ENCODE measurements at places on chromosomes 11 and 22.

DNA sequence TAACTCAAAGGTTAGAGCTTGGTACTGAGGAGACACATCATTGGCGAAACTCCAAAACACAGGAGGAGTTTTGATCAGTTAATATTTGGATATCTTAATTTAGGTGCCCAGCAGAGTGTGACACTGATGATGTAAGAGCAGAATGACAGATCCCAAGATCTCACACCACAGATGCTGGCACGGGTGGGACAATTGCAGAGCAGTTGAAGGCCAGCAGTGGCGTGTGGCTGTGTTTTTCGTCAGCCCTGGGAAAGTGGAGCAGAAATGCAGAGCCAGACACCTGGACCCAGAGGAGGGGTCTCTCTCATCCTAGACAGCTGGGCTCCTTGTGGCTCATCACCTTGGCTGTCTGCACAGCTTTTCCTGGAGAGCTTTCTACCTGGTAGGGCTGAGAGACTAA is 59.7 kb upstream of the CTTN start:
- DNase-seq = no peak

- DNase-seq = no peak
Measured at GRCh38 chr11:35459489-35459888, 40.1 kb upstream of the SLC1A2 start.

GRCh38 chr11:133841279-133842043 is 3.9 kb downstream of the SPATA19 start:
- no peak for DNase-seq

DNA sequence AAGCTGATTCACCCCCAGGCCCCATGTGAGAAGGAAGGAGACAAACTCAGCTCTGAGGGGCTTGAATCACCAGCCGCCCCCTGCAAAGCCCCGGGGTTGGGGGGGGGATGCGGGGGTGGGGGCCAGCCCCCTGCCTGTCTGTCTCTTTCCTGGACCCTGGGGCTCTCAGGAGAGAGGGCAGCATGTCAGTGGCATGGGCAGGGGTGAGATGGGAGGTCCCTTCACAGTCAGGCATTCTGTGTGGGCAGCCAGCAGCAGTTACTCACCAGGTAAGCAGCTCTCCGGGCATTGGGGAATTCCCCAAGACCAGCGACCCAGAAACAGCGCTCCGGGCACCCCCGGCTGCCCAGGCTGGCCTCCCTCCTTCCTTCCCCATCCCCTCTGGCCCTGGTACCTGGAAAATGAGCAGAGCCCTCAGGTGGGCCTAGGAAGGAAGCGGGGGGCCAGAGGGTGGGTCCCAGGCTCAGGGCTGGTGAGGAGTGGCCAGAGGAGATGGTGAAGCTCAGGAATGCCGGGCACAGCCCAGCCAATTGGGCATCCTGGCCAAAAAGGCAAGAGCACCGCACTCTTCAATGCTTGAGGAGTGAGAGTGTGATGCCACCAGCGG is 4.2 kb upstream of the LIF start:
- DNase-seq = peak; percentile 77

GRCh38 chr22:37260155-37260795 is 16.2 kb upstream of the RAC2 start:
- no peak for DNase-seq

DNA sequence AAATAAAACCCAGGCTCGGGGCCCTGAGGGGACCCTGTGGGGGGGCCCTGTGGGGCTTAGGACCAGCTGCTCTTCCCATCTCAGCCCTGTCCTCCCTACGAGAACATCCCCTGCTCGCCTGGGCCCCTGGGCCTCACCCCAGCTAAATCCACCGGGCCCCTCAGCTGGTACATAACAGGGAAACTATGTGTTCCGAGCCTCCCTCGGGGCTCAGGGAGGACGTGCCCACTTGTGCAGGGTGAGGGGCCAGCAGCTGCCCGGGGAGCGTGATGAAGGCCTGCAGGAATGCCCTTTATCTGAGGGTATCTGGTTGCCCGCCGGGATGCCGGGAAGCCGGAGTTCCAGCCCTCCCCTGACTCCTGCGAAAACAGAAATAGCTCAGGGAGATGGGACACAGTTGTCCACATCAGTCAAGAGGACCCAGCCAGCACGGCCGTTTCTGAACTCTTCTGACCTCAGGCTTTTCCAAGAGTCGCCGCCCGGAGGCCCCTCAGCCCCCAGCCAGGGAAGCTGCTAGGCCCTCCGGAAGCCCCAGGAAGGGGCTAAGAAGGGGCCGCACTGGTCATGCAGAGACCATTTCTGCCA is 20.6 kb downstream of the MRPL23 start:
- DNase-seq = no peak

DNA sequence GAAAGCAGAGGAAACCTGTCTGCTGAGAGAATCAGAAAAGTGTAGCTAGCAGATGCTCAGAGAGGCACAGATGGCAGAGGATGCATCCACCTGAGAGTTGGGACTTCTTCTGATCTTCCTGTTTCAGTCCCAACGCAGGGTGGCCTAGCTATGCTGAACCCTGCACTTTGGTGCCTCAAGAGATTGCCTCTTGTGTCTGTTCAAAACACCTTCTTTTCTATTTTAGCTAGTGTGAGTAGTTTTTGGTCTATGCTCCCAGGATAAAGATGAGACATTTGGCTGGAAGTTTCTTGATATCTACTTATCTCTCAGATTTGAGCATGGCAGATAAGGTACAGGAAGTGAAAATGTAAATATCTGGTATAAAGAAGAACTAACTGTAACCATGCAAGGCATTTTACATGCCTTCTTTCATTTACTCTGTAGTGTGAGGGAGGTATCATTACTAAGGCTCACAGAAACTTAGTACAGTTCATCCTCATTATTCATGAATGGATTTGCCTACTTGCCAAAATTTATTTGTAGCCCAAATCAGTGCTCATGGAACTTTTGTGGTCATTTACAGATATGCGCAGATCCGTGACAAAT is 47.0 kb upstream of the PSMA1 start:
- no peak for DNase-seq

DNA sequence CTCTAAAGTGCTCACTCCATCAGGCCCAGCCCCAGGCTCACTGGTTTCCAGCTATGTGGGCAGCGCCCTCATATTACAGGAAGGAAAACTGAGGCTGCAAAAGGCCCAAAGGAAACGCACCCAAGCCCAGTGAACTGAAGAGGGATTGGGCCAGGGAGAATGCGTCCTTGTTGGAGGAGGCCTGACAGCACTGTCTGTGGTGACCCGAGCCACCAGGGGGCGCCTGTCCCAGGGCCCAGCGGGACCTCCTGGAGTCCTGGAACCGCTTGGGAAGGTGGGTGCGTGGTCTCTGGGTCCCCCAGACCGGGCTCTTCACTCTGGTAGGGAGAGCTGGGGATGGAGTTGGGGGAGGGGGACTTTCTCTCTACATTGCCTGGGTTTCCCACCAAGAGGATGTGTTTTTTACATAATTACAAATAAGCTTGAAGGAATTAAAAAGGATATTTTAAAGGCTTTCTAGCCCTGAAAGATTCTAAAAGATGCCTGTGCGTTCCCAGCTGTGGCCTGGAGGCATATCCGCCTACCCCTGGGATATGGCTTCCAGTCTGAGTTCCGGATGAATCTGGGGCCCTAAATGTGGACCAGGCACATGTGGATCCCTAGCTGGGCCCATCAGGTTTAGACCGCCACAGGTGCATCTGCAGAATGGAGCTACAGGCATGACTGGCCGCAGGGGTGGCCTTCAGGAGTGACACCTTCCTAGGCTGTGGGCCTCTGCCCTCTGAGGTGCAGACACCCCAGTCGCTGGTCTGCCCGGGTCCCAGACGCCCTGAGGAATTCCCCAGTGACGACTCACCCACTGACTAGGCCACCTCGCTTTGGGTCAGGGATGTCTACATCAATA is 4.2 kb downstream of the SPI1 start:
- DNase-seq = peak; percentile 61

DNA sequence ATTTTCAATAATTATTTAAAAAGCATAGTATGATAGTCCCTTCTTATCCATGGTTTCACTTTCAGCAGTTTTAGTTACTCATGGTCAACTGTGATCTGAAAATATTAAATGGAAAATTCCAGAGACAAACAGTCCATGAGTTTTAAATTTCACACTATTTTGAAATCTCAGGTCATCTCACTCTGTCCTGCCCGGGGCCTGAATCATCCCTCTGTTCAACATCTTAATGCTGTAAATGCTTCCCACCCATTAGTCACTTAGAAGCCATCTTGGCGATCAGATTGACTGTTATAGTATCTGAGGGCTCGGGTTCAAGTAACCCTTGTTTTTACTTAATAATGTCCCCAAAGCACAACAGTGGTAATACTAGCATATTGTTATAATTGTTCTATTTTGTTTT is 1509.3 kb downstream of the FAM181B start:
- DNase-seq = peak; percentile 78

GRCh38 chr11:125959511-125959910 is 13.7 kb downstream of the VSIG10L2 start:
- DNase-seq = no peak

DNA sequence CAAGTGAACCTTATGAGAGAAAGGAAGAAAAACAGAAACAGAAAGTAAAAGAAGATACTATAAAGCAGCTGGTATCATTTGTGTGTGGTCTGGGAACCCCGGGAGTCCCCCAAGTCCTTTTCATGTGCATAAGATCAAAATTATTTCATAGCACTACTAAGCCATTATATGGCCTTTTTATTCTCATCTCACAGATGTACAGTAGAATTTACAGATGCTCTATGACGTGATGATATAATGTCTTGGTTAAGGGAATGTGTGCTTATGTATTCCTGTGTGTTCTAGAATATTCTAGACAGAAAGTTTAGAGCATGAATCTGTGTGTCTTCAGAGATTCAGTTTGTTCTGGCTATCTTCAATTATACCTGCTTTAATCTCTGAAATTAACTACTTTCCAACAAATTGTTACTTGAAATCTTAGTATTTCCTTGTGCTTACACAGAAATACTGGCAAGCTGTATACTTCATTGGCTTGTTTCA is 8.6 kb upstream of the TPP1 start:
- no peak for DNase-seq

DNA sequence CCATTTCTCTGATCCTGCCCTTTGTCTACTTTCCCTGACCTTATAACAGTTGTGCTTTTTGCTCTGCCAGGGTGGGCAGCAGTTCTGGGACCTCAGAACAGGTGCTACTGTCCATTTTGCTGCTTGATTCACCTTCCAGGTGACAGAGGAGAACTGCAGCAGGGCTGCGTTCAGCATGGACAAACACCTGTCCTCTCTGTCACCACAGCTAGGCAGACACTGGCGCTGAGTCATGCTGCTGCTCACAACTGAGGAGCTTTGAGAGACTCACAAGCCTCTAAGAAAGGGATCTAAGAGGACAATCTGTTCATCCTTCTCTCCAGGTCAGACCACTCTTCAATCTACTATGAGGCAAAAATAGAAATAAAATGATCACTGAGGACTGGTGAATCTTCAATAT is 1144.5 kb upstream of the CCDC90B start:
- DNase-seq = no peak

Measured in iris pigment epithelial cell (primary cell).